ENCODE measurements at places on chromosomes 3 and 15.

DNA sequence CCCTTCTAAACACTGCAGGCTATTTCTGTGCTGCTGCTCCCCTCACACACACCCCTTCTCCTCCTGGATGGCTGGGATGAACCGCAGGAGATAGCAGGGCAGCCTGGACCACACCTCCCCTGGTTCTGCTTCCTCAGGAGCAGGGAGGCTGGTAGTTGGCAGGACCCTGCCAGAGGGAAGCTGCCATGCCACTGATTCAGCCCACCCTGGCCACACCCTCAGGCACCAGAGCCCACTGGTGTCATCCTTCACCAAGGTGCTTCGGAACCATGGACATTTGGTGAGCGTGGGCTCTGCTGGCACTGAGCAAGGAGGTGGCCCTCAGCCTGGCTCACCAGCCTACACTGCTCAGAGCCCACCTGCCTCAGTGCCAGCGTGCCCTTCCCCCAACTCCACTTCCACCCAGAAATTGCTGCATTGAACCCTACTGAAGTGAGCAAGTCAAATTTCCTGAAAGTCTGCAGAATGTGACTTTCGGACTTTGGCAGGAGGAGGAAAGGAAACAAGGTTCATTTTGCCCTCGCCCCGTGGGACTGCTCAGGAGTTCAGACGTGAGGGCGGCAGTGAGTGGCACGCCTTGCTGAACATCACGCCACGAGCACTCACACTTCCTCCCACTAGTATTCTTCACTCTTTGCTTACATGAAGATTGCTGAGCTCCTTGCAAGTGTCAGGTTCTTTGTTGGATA lies 26.3 kb downstream of the BMF start:
- DNase-seq: no peak

DNA sequence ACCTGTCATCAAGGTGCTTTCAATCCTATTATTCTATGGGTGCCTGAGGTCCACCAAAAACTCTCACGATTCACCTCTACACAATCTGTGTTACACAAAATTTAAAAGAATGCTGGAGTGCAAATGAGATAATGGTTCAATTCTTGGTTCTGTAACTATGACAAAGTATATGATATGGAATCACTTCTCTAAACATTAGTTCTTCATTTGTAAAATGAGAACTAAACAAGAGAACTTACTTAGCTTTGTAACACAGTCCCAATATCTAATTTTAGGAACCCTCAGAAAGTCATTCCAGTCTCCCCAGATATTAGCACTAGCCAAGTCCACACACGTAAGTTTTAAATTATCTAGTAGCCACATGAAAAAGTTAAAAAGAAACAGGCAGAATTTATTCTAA lies 111.5 kb downstream of the TBL1XR1 start:
- no peak for DNase-seq

DNA sequence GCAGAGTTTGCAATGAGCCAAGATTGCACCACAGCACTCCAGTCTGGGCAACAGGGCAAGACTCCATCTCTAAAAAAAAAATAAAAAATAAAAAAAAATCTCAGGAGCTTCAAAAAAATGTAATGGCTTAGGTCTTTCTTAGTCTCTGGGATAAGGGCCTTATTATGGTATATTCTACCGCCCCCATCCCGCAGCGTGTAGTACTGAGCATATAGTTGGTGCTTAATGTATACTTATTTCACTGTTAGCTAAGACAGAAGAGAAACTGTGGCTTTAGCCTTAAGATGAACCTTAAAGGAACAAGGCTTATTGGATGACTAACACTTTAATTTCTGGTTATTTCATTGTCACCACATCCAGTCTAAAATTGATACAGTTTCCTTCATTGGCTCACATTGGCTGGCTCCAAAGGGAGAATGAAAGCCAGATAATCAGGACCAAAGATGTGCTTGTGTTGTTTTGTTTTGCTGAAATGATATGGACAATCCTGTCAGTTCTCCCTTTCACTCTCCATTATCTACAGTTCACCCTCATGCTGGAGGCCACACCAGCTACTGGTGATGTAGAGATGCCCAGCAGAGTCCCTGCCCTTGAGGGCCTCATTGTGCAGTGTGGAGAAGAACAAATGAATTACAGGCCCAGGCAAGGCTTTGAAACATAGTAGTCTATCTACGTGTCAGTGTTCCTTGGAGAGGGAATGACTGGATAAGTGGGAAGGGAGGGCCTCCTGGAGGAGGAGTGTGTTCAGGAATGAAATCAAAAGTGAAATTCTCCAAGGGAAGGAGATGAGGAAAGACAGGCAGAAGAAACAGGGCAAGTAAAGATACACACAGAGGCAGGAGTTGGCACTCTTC lies 17.4 kb upstream of the RAF1 start:
- no peak for DNase-seq

DNA sequence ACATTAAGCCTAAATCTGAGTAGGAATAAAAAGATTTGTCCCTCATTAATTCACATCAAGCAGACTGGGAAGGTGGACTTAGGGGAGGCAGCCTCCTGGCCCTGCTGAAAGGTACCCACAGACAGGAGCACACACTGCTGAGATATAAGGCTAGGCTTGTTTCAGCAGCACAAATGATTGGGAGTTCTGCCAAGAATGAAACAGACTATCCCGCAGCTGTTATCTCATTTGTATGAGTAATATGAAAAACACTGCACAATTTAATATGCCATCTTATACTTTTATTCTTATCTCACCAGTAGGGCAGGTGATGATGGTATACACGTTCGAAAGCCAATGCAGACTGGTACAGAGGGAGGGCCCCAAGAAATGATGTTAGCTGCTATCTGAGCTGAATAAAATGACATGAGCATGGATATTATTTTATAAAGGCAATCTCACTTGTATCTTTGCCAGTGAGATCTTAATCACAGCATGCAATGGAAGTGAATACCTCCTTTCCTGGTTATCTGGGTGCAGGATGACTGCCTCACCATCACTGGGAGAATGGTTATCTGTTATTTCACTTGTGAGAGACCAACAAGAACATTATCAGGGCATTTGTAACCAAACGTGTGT lies 258.7 kb upstream of the PPP2R3A start:
- no peak for DNase-seq

GRCh38 chr3:170909129-170909903 lies 879 bp upstream of the EIF5A2 start:
- DNase-seq: no peak

- no peak for DNase-seq
These were observed 256.6 kb upstream of the CFAP20DC start for GRCh38 chr3:59306436-59306835.

GRCh38 chr3:47476644-47477199 lies 981 bp upstream of the SCAP start:
- DNase-seq: no peak

DNA sequence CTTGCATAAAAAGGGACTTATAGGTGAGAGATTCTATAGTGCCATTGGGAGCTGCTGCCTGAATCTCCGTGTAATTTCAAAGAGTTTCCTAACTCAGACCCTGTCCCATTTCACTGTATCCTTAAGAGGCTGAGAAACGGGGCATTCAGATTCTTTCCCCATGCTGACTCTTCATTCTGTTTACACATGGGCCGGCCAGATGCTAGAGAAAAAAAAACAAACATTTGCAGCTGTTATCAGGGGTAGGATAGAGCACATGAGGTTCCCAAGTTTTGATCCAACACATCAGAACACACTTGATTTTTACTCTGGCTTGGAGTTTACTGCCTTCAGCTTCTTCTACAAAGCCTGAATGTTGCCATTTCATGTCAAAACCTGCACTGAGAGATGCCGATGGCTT lies 215.9 kb upstream of the TPRG1 start:
- DNase-seq: no peak

GRCh38 chr3:194046531-194046930 lies 89.4 kb upstream of the HES1 start:
- DNase-seq: no peak

DNA sequence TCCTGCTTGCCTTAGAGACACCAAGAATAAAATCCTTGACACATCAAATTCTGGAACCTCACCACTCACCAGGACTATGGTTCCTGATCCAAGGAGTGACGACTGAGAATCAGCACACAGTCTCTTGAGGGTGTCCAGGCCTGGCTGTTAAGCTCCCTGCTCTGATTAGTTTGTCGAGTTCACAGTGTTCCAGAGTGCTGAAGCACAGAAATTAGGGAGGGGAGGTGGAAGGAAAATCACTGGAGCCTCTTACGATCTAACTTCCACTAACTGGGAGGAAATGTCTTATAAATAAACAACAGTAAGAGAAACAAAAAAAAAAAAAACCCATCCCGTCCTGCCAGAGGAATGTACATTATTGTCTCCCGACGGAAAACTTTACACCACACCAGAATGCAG lies 330.2 kb downstream of the TIGIT start:
- peak; percentile 73 for DNase-seq

GRCh38 chr15:67109141-67110034 lies 44.0 kb downstream of the SMAD3 start:
- DNase-seq: no peak

GRCh38 chr3:675846-676245 lies 417.0 kb upstream of the CNTN6 start:
- no peak for DNase-seq

DNA sequence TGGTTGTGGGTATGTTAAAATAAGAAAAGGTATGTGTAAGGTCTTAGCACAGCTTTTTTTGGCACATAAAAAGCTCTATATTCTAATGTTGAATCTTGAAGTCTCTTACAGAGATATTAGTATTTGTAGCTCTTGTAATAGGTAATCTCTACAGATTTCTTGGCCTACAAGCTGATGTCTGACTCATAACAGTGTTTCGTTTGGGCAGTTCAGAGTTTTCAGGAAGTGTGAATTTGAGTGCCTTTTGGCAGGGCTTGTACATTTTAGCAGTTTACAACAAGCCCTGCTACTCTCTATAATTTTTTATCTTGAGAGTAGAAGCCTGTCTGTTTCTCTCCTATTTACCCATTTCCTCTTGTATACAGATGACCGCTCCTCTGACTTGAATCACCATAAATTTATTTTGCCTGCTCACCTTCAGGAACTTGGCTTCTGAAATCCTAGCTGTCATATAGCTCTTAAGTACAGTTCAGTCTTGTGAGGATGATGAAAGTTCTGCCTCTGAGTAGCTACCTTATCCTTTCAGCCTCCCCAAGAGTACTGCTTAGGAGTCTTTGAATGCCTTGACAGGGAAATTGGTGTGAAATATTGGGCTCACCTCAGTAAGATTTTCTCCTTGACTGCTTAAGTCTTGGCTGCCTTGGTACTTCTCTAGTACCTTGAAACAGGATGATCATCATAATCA lies 419.9 kb upstream of the RARB start:
- no peak for DNase-seq

GRCh38 chr15:66650433-66650832 lies 51.6 kb upstream of the SMAD6 start:
- DNase-seq: peak; percentile 84

GRCh38 chr15:85500060-85500708 lies 119.8 kb downstream of the AKAP13 start:
- no peak for DNase-seq

- no peak for DNase-seq
These were observed 35.7 kb upstream of the ZNF770 start for GRCh38 chr15:35023804-35024203.

DNA sequence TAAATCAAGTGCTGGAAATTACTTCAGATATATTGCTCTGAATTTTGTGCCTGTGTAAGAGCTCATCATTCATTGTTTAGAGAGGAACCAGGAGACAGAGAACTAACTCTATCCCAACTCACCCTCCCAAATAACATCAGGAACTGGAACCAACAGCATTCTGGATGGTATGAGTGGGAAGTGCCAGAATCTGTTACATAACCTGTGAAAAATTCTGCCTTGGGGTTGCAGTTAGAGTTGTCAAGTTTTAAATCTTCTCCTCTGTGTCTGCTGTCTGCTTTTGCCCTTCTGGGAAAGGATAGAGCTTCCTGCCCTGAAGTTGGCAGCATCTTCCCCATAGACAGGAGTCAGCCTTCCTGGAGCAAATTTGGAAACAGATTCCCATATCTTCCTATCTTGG lies 41.2 kb downstream of the TIMP4 start:
- DNase-seq: no peak

DNA sequence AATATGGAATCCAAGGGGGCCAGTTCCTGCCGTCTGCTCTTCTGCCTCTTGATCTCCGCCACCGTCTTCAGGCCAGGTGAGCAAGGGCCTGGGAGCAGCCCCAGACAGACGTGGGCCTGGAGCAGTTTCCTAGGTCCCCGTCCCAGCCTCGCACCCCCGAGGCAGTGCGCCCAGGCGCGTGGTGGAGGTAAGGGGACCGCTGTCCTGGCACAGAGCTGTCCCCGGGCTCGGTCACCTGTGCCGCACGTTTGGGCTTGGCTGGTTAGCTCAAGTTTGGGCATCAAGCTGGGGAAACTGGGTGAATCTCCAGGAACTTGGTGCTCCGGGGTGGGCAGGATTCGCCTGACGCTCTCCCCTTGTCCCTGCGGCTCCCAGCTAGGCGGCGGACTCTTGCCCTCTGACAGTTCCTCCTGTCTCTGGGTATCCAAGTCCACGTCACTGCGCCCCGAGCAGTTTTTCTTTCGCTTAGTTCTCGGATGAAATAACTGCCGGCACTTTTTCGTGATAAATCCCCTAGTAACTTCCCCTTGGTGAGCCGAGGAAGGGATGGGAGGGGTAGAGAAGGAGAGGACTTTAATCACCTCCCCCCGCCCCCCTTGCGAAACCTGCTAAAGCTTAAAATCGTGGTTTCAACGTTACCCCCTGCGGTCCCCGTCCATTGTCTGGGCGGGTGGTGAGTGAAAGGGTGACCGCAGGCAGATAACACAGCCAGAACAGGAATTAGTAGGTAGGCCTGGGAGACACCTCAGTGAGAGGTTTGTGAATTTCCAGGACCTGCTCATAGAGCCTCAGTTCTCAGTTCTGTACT lies 901 bp downstream of the ALCAM start:
- DNase-seq: peak; percentile 78

GRCh38 chr3:79497447-79498111 lies 270.2 kb downstream of the ROBO1 start:
- no peak for DNase-seq

DNA sequence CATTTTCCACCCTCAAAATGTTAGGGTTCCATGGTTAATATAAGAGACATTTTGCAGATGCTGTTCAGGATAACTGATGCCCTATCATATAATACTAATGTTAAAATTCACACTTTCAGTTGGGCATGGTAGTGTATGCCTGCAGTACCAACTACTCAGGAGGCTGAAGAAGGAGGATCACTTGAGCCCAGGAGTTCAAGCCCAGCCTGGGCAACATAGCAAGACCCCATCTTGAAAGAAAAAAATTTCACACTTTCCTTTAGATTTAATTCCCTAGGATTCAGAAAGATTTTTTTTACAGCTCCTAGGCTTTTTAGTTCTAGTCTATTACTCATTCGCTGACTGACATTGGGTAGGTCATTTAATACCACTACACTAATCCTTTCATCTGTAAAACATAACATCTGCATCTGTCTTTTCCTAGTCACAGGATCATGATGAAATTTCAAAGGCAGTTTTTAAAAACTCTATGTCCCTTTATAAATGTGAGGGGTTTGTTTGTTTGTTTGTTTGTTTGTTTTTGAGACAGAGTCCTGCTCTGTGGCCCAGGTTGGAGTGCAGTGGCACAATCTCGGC lies 103.7 kb downstream of the MYO5A start:
- no peak for DNase-seq

- no peak for DNase-seq
These were observed 405.7 kb downstream of the LSAMP start for GRCh38 chr3:116039651-116039985.

- no peak for DNase-seq
These were observed 39.6 kb downstream of the ATP13A3 start for GRCh38 chr3:194447161-194447560.

- DNase-seq: no peak
These were observed 114.1 kb upstream of the CFAP20DC start for GRCh38 chr3:59163953-59164352.

- DNase-seq: no peak
These were observed 8.0 kb downstream of the NFKBIZ start for GRCh38 chr3:101857301-101857741.

Data from coronary artery (tissue), 2 donors.